Esophagus squamous epithelium (tissue), 5 donors: ENCODE measurements at places on chromosomes 16 and 17.

- DNase-seq: no peak
These were observed 1884.8 kb downstream of the TP53TG3F start for GRCh38 chr16:35344012-35344762.

GRCh38 chr16:9766891-9767290, 415.3 kb downstream of the GRIN2A start:
- DNase-seq: no peak

DNA sequence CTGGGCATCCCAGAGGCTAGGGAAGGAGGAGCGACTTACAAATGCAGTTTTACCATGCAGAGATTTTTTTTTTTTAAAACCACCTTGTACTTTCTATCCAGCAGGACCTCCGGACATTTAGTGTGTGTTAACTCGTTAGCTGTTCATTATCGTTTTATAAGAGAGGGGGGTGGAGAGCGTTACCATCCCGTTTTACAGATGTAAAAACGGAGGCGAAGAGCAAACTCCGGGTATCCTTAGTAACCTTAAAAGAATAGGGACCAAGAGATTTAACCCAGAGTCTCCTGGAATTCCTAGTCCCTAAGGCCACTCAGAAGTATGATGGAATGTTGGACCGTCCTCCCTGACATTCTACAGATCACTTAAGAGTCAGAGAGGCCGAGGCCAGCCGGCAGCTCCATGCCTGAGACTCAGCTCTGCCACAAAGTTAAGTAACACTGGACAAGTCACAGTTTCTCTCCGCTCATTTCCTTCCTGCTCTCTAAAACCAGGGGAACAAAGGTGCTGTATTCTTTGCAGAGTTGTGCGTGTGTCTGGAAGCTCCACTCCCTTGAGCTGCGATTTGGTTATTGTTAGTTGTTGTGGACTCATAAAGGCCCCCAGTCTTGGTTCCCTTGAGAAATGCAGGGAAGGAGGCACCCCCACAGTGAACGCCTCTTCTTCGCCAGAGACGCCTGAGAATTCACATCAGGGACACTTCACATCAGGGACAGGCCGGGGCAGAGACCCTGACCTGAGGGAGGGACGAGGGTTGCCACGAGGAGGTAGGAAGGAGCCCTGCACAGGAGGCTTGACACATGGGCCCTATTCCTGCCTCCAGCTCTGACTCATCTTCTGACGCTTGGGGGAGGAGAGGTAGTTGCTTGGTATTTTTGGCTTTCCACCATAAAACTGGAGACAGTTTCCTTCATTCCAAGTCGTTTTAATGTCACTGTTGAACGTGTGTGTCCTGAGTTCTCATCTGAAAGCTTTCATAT, 1.2 kb downstream of the DUSP14 start:
- no peak for DNase-seq

DNA sequence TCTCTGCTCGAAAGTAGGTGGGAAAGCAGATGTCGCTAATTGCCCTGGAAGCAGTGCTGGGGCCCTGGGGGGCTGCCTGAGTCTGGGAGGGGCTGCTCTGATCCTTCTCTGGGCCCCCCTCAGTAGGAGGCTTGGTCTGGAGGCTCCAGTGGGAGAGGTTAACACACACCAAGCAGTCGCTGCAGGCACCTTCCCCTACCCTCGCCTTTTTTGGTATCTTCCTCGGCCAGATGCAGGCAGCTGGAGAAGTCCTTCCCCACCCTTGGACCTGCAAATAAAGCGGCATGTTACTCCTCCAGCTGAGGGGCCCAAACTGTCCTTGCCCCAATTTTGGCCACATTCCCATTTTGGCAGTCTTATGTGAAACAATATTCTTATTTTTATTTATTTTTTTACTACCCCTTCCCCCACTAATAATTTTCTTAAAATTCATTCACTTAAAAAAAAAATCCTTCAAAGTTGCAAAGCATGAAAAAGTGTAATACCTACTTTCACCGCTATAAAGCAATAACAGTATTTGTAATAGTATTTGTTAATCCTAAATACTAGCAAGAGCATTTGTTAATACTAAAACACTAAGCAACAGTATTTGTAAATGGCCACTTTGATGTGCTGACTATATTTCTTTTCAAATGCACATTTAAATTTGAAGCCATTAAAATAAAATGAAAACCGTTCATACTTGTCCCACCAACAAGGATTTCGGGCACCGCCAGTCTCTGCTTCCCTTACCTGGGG, 15.0 kb downstream of the C16orf46 start:
- DNase-seq: no peak

GRCh38 chr17:62745806-62746205, 62.3 kb downstream of the MARCHF10 start:
- no peak for DNase-seq

- no peak for DNase-seq
These were observed 16.9 kb downstream of the RPH3AL start for GRCh38 chr17:335691-336090.

DNA sequence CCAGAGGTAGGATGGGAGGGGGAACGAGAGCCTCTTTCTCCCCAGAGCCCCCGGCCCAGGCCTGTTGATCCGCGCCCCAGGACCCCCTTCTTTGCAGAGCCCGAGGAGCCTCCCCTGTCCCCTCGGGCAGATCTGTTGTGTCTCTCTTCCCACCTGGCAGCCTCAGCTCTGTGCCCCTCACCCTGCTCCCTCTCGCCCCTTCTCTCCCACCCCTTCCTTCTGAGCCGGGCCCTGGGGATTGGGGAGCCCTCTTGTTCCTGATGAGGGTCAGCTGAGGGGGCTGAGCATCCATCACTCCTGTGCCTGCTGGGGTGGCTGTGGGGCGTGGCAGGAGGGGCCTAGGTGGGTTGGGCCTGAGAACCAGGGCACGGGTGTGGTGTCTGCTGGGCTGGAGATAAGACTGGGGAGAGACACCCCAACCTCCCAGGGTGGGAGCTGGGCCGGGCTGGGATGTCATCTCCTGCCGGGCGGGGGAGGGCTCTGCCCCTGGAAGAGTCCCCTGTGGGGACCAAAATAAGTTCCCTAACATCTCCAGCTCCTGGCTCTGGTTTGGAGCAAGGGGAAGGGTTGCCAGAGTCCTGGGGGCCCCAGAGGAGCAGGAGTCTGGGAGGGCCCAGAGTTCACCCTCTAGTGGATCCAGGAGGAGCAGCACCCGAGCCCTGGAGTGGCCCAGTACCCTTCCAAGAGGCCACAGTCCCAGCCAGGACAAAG, 65.4 kb downstream of the MRC2 start:
- no peak for DNase-seq

DNA sequence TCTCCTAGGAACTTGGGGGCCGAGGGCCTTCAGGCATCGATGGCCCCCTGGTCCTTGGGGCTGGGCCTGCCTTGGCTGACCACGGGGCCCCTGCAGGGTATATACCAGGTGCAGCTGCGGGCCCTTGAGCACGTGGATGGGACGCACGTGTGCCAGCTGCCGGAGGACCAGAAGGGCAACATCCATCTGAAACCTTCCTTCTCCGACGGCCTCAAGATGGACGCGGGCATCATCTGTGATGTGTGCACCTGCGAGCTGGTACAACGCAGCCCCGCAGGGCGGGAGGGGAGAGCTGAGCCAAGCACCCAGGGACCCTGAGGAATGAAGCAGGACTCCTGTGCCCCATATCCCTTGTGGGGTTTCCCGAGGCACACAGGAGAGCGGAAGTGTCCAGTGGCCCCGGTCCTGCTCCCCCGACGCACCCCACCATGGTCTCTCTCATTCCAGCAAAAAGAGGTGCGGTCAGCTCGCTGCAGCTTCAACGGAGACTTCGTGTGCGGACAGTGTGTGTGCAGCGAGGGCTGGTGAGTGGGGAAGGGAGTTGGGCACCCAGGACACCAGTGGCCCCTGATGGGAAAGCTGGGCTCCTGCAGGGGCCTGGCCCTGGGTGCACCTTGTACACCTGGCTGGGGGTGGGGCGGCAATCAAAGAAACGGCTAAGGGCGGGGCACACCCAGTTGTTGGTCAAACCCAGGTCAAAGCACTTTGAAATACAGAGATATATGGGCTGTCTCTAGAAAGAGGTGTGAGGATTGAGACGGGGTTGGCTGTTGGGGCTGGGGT, 10.6 kb downstream of the ITGB4 start:
- no peak for DNase-seq

GRCh38 chr17:7026471-7027115, 3.7 kb downstream of the BCL6B start:
- DNase-seq: no peak

- DNase-seq: no peak
These were observed 534 bp downstream of the PRSS36 start for GRCh38 chr16:31149332-31149731.

DNA sequence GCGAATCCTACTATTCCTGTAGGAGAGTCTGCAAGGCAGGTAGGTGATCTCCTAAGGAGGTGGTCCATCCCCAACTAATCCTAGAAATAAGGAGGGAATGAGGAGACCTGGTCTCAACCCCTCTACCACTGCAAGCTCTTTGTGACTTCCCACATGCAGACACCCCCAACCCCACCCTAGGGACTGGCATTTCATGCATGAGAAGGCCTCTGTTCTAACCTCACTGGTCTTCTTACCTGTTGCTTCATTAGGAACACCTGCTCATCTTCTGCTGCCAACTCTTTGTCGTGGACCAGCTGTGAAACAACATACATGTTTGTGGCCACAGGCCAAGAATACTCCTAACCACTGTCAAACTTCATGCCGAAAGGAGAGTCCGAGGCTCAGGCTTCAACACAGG, 22.6 kb downstream of the DYNC1LI2 start:
- DNase-seq: no peak

- no peak for DNase-seq
These were observed 46.0 kb downstream of the CACNG1 start for GRCh38 chr17:67090341-67090740.

DNA sequence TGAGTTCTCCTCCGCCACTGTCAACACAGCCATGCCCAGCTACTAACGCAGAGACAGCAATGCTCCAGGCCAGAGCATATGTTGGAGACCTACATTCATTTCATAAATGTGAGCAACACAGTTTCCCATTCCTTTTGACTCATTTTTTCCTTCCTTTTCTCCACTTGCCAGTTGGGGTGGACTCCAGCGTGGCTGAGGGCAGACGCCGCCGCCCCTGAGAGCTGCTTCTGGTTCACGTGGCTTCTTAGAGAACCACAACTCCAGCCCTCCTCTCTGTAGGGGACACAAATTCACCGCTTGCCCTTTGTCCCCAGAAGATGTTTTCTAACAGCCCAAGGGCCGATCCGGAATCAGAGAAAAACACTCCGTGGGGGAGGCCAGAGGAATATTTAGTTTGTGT, 45.8 kb upstream of the ZCCHC14 start:
- DNase-seq: no peak

DNA sequence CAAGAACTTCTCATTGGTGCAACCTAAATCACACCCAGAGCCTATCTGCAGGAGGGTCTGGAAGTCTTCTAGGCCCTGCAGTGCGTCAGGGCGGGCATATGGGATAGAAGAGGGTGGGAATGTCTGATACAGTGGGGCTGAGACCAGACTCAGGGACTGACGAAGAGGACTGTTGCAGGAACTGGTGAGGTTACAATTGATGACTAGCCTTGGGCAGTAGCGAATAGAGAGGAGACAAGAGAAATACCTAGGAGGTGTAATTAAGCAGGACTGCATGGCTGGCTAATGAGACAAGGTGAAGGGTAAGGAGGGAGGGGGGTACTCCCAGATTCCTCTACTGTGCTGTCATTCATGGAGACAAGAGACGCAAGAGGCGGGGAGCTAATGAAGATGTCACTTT, 91.3 kb downstream of the WWP2 start:
- no peak for DNase-seq

GRCh38 chr16:82265809-82266208, 95.8 kb upstream of the MPHOSPH6 start:
- no peak for DNase-seq
